ENCODE measurements at places on chromosomes 2 and 18.

- DNase-seq, result no peak
These were observed 12.3 kb upstream of the IL1B start for GRCh38 chr2:112848833-112849232.

GRCh38 chr18:24660956-24661355 is 200.5 kb downstream of the HRH4 start:
- no peak for DNase-seq

DNA sequence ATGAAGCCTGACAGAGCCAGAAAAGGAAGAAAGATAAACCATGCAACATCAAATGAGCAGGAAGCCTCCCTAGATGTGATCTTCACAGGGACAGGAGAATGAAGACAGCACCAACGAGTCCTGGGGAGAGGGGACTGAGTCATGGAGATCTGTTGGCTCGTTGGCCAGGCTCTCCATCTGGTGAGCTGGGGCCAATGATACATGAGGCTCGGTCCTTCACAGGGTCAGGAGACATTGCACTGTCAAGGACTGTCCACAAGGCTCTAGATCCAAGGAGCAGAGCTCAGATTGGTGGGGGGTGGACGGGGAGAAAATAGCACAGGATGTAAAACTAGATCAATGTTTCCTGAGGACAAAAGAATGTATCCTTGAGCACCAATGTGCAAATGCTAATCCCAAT is 735 bp downstream of the CD207 start:
- DNase-seq, result no peak

- no peak for DNase-seq
These were observed 6.5 kb downstream of the PLEK start for GRCh38 chr2:68371581-68371980.
